COLO829 (cell line): ENCODE measurements at places on chromosomes 1 and 21.
A peak's percentile ranks its signal among the peaks of the same experiment; 100 is the strongest.

DNA sequence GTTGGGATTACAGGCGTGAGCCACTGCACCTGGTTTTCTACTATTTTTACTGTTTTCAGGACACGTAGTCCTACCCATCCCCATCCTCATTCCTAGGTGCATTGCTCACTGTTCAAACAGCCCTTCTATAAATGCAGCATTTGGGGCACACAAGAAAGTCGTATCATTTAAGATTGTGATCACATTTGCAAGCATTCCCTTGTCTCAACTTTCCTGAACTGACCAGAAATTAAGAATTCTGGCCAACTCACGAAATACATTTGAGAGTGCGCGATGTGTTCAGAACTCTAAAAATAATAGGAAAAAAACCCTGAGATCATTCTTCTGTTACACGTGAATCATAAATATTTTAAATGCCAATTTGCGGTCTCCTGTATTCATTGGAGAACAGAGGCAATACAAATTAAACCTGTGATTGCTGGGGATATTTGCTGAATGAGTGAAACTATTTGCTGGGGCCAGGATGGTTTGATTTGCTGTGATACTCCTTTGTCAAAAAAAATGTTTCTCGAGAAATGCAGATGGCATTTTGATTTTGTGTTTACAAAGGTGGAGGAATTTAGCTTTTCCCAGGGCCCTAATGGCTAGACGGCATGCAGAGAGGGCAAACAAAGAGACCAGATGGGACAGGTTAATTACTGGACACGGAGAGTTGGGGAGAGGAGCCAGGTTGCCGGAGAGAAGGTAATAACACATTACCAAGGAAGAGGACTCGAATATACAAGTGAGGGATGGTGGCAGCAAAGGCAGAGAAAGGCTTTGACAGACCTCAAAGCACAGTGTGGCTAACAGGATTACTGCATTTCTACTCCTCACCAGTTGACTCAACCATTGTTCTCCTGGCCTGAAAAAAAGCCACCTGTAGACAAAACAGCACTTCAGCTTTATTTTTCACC lies 38.4 kb downstream of the STPG1 start:
- DNase-seq = no peak

GRCh38 chr1:83905315-83905907 lies 93.5 kb downstream of the TTLL7 start:
- DNase-seq = no peak

DNA sequence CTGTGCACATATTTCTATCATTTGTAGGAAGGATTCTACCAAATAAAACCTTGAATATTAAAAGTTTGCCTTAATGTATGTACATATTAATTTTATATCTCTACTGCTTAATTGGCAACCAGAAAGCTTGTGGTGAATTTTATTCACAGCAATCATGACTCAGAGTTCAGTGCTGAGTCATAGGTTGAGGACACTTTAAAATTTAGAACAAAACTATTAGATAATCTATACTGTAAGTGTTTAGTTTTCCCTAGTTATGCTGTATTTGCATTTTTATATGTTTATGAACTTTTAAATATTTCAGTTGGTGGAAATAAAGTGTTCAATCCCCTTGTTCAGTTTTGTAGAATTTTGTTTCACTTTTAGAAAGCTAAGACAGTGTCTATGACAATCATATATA lies 841.5 kb downstream of the KCNT2 start:
- DNase-seq = peak; percentile 25

GRCh38 chr1:210217482-210217881 lies 15.1 kb upstream of the SERTAD4 start:
- DNase-seq = no peak

- DNase-seq = no peak
Observed at GRCh38 chr1:208154679-208155642, 89.2 kb downstream of the PLXNA2 start.

GRCh38 chr1:119132179-119132578 lies 8.3 kb downstream of the WARS2 start:
- DNase-seq = no peak

DNA sequence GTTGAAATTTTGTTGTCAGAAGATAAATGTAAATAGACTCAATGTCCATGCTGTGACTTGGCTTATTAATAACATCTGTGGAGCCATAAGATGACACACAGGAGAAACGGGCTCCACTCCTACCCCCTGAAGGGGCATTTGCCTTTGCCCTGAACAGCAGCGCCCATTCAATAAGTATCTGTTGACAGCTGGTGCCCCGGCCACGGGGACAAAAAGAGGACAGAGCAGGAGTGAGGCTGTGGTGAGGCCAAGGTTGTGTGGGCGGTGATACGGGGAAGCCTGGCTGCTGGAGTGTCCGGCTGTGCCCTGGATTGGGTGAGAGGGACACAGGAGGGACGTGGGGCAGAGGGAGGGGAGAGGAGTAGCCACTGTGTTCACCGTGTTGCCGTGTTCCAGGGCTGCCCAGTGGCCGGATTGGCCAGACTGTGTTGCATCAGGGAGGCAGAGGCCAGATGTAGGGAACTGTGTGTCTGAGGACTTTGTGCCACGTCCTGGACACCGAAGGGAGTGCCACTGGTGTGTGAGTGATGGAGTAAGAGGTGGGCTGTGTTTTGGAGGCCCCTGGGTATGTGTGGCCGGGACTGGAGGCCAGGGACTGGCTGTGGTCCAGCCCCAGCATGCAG lies 15.1 kb downstream of the PRMT2 start:
- DNase-seq = no peak

DNA sequence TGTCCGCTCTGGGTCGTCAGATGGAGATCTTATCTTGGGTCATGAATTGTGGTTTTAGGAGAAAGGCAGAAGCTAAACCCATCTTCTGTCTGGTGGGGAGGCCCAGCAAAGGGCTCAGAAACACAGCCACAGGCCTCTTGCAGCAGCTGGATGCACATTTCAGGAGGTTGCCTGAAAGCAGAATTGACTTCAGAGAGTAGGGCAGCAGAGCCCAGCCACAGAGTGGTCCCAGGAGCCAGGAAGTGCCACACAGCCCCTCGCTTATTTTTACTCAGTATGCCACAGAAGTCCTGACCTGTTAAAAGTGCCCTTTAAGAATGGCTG lies 8.3 kb upstream of the RIPK4 start:
- no peak for DNase-seq

GRCh38 chr21:38968887-38969543 lies 163.3 kb downstream of the ETS2 start:
- no peak for DNase-seq

GRCh38 chr1:236112332-236112627 lies 30.1 kb upstream of the GPR137B start:
- no peak for DNase-seq

- no peak for DNase-seq
Observed at GRCh38 chr21:40886006-40886405, 39.0 kb upstream of the DSCAM start.

DNA sequence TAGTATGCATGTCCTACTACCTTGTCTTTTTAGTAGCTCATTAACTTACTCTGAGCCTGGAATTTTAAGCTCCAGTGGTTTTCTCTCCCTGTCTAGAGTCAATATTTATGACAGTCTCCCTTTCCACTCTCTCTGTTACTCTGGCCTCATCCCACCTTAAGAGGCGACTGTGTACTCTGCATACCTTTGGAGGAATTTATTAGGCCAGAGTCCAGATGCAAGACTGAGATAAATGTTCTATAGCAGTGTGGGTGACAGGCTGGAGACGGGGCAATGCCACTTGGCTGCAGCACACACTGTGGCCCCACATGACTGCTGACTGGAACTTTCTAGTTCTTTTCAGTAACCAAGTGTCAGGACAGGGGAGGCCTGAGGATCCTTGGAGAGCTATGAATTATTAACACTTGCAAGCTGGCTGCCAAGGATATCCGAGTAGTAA lies 4.1 kb upstream of the PDZK1 start:
- DNase-seq = no peak

DNA sequence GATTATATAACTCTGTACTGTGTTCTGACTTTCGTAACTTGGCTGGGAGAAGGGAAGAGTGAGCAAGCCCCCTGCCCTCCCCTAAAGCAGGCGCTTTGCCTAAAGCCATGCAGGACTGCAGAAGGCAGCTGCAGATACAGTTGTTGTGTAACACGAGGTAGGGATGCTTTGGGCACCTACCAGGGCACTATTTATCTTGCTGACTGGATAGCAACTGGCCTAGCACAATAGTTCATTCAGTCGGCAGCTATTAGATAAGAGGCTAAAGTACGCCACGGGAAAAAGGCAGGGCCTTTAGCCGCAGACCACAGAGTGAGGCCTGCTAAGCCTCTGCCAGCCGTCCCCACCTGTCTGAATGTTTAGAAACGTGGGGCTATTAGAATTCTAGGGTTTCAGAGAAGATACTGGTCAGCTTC lies 80.9 kb downstream of the TTC3 start:
- DNase-seq = no peak

GRCh38 chr1:229192853-229193252 lies 78.1 kb upstream of the RAB4A start:
- no peak for DNase-seq

DNA sequence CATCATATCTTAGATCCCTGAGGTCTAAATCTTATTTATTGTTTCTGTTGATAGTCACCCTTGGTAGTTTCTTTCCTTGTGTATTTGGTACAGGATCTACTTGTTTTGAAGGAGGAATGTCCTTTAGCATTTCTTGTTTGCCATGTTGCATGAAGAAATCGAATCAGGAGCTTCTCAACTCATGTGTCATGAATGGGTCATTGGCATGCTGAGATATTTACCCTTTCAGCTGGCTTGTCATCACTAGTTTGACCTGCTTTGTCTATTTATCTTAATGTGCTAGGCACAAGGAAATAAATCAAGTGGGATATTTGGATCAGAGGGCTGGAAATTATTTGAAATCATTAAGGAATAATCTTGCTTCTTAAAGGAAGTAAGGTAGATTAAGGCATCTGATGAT lies 23.8 kb downstream of the THEM4 start:
- DNase-seq = no peak

DNA sequence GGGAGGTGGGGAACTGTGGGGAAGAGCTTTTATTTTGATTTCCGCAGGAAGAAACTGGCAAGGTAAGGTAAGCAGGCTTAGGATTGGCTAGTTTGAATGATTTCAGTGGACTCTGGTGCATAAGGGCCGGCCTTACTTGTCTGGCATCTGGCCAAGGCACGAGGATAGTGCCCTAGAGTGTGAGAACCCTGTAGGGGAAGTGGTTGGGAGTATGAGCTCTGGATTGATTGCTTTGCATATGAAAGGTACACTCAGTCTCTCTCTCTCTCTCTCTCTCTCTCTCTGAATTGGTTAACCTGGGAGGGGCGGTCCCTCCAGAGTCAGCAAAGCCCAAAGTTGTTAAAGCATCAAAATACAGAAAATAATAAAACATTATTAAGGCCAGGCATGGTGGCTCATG lies 463.0 kb downstream of the SIPA1L2 start:
- no peak for DNase-seq

DNA sequence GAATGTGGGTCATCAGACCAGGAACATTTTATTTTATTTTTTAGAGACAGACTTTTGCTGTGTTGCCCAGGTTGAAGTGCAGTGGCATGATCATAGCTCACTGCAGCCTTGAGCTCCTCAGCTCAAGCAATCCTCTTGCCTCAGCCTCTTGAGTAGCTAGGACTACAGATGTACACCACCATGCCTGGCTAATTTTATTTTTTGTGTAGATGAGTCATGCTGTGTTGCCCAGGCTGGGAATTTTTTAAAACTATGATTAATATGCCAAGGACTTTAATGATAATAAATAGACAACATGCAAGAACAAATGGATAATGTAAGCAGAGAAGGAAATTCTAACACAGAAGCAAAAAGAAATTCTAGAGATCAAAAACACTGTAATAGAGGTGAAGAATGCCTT lies 142.4 kb downstream of the AK5 start:
- DNase-seq = no peak

- no peak for DNase-seq
Observed at GRCh38 chr1:104380003-104380402, 630.3 kb downstream of the AMY1C start.

DNA sequence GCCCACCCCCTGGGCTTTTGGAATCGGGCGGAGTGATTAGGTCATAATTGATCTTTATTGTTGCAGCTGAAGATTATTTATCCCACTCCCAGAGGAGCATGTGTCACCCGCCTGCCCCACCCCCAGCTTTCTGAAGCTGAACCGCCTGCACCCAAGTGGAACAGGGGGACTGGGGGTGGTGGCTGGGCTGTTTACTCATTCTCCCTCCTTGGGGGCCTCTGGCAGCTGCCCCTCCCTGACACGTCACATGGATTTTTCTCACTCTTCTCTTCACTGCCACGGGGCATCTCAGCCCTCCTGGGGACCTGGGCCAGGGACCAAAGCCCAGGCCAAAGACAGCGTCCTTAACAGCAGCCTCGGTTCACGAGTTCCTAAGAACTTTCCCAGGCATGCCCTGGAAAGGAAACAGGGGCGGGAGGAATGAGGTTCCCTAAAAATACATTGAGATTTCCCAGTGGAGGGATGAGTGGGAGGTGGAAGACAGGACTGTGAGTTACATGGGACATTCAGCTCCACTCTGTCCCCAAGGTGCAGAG lies 31.6 kb upstream of the SOX13 start:
- DNase-seq = no peak

GRCh38 chr1:224447251-224447650 lies 12.7 kb upstream of the WDR26 start:
- DNase-seq = no peak

DNA sequence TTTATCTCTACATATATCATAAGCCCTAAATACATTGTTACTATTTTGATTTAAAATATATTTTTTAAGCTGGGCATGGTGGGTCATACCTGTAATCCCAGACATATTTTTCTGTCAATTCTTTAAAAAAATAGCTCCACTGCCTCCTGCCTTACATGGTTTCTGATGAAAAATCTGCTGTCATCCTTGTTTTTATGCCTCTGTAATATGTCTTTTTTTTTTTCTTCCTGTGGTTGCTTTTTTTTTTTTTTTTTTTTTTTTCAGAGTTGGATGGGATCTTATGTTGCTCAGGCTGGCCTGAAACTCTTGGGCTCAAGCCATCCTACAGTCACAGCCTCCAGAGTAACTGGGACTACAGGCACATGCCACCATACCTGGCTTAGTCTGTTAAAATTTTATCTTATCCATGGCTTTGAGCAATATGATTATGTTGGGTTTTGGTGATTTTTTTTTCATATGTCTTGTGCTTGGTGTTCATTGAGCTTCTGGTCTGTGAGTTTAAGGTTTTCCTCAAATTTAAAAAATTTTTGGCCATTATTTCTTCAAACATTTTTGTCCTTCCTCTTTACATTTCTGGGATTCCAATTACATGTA lies 12.4 kb upstream of the EDARADD start:
- DNase-seq = no peak

DNA sequence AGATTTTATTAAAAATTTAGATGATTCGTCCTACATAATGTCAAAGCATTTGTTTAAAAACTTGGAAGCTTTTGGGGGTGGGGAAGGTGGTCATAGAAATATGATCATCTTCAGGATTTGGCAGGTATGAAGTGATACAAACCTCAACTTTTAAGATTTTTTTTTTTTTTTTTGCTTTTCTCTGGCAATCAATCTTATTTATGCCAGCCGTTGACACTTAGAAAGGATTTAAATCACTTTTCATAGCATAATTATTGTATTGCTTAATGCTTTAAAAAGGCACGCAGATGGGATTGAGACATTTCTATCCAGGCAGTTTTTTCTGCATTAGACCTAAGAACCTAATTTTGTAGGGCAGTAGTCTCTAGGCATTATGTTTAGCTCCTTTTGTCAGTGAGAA lies 19.7 kb downstream of the MRPS6 start:
- DNase-seq = no peak
